ENCODE measurements at places on chromosomes 5 and 9. TPM values are rescaled to one million over a fixed set of nuclear protein-coding genes. Genes with fewer than 3 reads are reported as not detected.

GRCh38 chr5:159835548-159835947, 80.7 kb upstream of the ADRA1B start:
- H3K27me3 ChIP-seq, result peaks cover 17% of the 10 kb centered on the region
- no peak overlapping the region for H3K4me3 ChIP-seq
- DNase-seq, result no peak
- H3K4me1 ChIP-seq, result no peaks in the 10 kb centered on the region
- no peaks in the 10 kb centered on the region for H3K36me3 ChIP-seq
- no peak overlapping the region for H3K27ac ChIP-seq

DNA sequence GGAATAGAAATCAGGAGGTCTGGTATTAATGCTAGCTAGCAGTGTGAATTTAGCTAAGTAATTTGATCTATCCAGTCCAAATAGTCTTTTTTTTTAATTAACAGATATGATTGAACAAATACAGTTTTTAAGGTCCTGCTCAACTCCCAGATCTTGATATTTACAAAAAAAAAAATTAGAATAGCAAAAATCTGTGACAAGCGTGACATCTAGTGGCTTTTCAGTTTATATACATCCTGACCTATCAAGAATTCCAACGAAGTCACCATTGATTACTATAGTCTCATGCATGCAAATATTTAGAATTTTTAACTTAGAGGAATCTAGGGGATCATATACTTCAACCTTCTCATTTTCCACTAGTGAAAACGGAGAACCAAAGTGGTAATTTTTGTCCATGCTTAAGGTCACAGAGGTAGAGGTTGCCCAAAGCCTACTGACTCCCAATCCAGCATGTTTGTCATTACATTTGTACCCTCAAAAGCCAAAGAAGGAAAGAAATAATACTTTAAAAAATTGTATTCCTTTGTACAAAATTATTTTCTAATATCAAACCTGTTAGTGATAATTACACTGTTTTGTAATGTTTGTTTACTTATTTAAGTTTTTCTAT, 17.6 kb upstream of the TARS1 start:
- H3K36me3 ChIP-seq, result no peaks in the 10 kb centered on the region
- peaks cover 6% of the 10 kb centered on the region for H3K27me3 ChIP-seq
- H3K27ac ChIP-seq, result no peak overlapping the region
- no peak overlapping the region for H3K4me3 ChIP-seq
- DNase-seq, result no peak

GRCh38 chr5:175621971-175622370, 35.9 kb upstream of the HRH2 start:
- DNase-seq, result no peak
- no peaks in the 10 kb centered on the region for H3K27me3 ChIP-seq
- no peak overlapping the region for H3K4me3 ChIP-seq
- H3K4me1 ChIP-seq, result peaks cover 8% of the 10 kb centered on the region

- H3K4me3 ChIP-seq, result no peak overlapping the region
- DNase-seq, result no peak
- H3K27me3 ChIP-seq, result no peaks in the 10 kb centered on the region
- no peaks in the 10 kb centered on the region for H3K36me3 ChIP-seq
- H3K4me1 ChIP-seq, result no peaks in the 10 kb centered on the region
- H3K27ac ChIP-seq, result no peak overlapping the region
Measured at GRCh38 chr9:118236625-118237024, 532.4 kb downstream of the TLR4 start.

DNA sequence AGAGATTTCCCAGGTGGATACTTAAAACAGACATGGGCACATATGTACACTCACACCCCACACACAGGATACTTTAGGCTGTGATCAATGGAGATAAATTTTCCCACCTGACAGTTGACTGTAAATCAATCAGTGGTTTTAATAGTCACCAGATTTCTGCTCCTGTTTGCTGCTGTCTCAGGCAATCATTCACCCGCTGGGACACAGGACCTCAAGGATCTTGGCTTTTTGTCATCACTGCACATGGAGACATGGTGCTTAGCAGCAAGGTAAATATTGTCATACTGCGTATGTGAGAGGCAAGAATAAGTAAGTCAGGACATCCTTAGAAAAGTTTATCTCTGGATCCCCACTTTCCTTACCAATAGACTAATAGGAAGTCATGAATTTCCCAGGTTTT, 60.8 kb upstream of the KLF9 start:
- H3K4me1 ChIP-seq, result peaks cover 14% of the 10 kb centered on the region
- H3K4me3 ChIP-seq, result no peak overlapping the region
- no peak overlapping the region for H3K27ac ChIP-seq

- DNase-seq, result no peak
- H3K27me3 ChIP-seq, result no peaks in the 10 kb centered on the region
- no peaks in the 10 kb centered on the region for H3K36me3 ChIP-seq
- H3K4me3 ChIP-seq, result no peak overlapping the region
- H3K4me1 ChIP-seq, result no peaks in the 10 kb centered on the region
Measured at GRCh38 chr5:87885758-87886157, 382.9 kb downstream of the TMEM161B start.

GRCh38 chr9:78601957-78602565, 305.1 kb downstream of the PSAT1 start:
- no peaks in the 10 kb centered on the region for H3K36me3 ChIP-seq
- H3K4me1 ChIP-seq, result no peaks in the 10 kb centered on the region
- no peak overlapping the region for H3K27ac ChIP-seq
- H3K27me3 ChIP-seq, result peaks cover 6% of the 10 kb centered on the region
- DNase-seq, result no peak

GRCh38 chr5:78896132-78896531, 89.0 kb downstream of the ARSB start:
- no peaks in the 10 kb centered on the region for H3K27me3 ChIP-seq
- H3K4me1 ChIP-seq, result no peaks in the 10 kb centered on the region
- H3K27ac ChIP-seq, result no peak overlapping the region
- no peak overlapping the region for H3K4me3 ChIP-seq
- H3K36me3 ChIP-seq, result peaks cover 27% of the 10 kb centered on the region
- DNase-seq, result no peak

DNA sequence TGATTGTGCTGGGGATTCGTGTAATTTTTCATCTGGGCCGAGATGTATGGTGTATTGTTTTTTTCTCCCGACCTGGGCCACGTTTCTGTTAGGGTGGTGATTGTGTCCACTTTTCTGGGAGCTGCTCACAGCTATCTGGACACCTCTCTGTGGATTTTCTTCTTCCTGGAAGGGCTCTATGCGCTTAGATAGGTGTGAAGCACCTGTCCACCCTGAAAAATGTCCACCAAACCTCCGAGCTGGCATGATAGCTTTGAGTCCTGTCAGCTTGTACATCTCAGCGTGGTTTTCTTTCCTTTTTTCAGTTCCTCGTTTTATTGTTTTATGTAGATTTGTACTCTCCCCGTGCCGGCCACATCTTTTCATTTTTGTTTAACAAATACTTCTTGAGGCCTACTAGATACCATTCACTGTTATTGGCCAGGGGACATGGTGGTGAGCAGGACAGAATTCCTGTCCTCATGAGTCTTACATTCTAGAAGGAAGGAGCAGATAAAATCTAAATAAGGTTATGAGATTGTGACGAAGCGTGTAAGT, 1.1 kb downstream of the UGCG start:
- H3K4me1 ChIP-seq, result peaks cover 18% of the 10 kb centered on the region
- H3K4me3 ChIP-seq, result no peak overlapping the region
- no peaks in the 10 kb centered on the region for H3K36me3 ChIP-seq
- DNase-seq, result no peak
- no peak overlapping the region for H3K27ac ChIP-seq

GRCh38 chr5:160605266-160605665, 183.6 kb downstream of the PTTG1 start:
- DNase-seq, result no peak
- no peaks in the 10 kb centered on the region for H3K4me1 ChIP-seq
- no peak overlapping the region for H3K27ac ChIP-seq
- no peak overlapping the region for H3K4me3 ChIP-seq
- no peaks in the 10 kb centered on the region for H3K27me3 ChIP-seq
- H3K36me3 ChIP-seq, result no peaks in the 10 kb centered on the region

CHSY3 gene
- not detected for polyA plus RNA-seq

SLC34A3 gene
- not detected for polyA plus RNA-seq
